ENCODE measurements at places on chromosomes 1 and 21.

DNA sequence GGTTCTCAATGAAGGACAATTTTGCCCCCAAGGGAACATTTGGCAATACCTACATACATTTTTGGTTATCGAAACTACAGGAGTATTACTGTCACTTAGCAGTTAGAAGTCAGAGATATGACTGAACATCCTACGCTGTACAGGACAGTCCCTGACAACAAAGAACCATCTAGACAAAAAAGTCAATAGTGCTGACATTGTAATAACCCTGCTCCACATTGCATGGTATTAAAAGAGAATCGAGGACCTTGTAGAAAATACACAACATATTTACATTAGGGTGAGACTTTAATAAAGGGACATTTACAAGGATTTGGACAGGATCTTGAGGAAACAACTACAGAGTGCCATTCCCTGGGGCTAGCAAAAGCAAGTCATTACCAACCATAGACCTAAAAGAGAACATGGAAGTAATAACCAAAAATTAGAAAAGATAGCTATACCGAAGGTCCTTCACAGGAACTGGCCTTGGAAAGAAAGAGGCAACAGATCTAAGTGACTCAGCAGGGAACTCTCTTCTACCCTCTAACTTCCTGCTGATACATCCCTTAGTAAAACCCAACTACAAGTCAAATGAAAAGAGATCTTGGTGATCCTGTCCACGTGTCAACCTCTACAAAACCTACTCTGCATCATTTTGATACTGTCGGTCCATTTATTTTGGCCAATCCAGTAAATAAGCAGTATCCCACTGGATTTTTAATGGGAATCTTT, 40.2 kb downstream of the ANGPTL3 start:
- DNase-seq = no peak

GRCh38 chr1:43293176-43293575, 7.6 kb upstream of the TIE1 start:
- no peak for DNase-seq

DNA sequence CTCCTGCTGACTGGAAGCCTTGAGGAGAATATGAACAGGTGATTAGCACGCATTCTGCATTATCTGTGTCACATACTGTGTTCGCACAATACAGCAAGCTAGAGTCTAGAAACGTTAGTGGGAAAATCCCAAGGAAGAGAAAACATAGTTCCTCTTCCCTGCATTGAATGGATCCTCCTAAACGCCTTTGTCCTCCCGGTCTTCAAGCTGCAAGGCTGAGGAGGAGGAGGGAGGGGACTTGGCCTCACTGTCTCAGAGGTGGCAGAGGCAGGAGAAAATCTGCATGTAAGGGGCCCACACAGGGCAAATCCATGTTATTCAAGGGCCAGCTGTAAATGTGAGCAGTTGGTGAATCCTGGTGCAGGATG, 34.4 kb downstream of the WNT9A start:
- DNase-seq = no peak

DNA sequence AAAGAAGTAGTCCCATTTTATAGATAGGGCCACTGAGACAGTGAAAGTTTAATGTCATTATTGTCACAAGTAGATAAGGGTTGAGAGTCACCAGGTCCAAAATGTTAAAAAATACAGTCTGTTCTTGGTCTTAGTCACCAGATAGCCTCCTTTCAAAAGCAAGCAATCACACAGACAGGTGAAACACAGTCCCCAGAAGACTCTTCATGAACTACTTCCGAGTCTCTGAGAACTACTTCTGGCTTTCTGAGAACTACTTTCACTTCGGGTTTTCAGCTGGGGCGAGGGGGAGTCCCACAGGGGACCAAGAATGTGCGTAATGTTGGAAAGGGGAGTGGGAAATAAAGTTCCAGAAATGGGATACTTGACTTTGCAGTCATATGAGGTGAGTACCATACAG, 143.2 kb downstream of the HHIPL2 start:
- no peak for DNase-seq

DNA sequence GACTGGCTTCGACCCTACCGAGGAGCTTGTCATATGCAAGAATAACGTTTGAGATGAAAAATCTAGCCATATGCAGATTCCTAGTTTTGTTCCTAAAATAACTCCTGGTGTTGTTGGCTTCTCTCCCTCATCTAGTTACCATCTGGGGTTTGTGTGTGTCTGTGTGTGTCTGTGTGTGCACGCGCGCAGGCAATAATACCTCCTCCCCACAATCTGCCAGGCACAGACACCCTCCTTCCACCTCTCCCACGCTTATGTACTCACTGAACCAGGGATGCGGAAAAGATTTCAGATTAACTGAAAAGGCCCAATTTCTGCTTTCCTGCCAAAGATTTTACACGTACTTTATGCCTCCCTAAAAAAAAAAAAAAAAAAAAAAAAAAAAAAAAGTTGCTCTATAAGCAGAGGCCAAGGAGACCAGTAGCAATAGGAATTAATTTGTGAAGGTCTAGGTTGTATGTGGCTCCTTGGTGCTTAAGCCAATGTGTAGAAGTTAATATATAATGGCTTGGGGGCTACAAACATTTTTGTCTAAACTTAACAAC, 452.7 kb downstream of the NUF2 start:
- DNase-seq = no peak

- DNase-seq = no peak
Measured at GRCh38 chr1:4268262-4268888, 368.3 kb upstream of the C1orf174 start.

GRCh38 chr1:30649321-30649991, 73.9 kb downstream of the MATN1 start:
- no peak for DNase-seq

- no peak for DNase-seq
Measured at GRCh38 chr1:54764922-54765561, 719 bp upstream of the PARS2 start.

DNA sequence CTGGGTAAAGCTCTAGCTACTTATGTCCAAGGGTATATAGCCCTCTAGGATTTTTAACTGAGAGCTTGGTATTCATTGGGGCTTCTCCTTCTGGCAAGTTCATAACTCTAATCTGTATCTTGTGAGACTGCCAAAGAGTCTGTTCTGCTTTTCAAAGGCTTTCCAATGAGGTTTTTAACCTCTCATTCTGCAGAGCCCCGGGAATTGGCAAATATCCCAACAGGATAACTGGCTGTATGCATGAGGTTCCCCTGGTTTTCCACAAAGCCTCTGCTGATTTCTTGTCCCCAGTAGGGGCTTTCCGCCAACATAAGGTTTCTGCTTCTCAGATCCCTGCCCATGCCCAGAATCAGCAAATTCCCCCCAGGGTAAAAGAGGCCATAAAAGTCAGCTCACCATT, 40.9 kb downstream of the RPL5 start:
- DNase-seq = no peak

- DNase-seq = no peak
Measured at GRCh38 chr1:232653789-232654188, 23.9 kb upstream of the SIPA1L2 start.

GRCh38 chr1:4422504-4423289, 231.7 kb upstream of the AJAP1 start:
- DNase-seq = no peak

DNA sequence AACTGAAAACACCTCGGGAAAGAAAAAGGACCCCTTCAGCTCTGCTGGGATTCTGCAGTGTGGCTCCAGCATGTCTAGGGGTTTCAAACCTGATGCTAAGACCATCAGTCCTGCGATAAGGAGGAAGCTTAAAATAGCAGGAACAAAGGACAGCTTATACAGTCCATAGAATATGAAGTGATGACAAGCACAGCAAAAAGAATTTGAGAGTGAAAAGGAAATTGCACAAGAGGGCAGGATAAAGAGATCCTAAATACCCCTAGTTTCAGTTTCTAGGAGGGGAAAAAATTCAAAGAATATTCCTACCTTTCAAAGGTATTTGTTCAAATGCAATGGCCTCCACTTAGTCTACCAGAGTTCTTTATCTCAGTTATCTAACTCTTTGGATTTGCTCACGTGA, 171.4 kb downstream of the TGFB2 start:
- DNase-seq = no peak

- no peak for DNase-seq
Measured at GRCh38 chr1:8537991-8538390, 220.1 kb downstream of the SLC45A1 start.

GRCh38 chr21:46189213-46189958, 5.1 kb upstream of the SPATC1L start:
- no peak for DNase-seq

GRCh38 chr1:59279645-59280044, 17.2 kb upstream of the FGGY start:
- no peak for DNase-seq

- no peak for DNase-seq
Measured at GRCh38 chr1:183886853-183887252, 81.9 kb downstream of the RGL1 start.

- DNase-seq = no peak
Measured at GRCh38 chr1:217542837-217543236, 88.1 kb downstream of the GPATCH2 start.

DNA sequence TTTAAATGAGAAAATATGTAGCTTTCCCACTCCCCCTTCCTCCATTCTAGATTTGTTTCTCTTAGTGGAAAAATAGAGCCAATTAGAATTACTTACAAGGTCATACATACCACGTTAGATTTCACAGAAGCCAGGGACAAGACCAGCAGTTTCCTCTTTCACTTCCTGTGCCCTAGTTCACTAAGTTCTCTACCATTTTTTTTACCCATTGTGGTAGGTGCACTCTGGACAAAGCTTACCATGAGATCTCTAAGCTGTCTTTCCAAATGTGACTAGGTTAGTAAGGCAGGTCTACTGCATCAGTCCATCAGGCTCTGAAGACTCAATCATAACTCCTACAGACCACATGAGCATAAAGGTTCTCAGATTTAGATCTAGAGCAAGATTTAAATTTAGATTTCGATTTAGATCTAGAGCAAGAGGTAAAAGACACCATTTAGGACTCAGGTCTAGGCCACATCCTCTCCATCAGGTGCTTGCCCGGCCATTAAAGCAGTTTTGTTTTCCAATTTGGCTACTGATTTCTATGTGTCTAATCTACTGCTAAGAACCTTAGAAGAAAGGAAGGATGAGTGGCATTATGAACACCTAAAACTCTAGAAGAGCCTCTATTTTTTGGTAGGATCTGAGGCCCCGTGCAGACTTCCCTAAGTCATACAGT, 235.3 kb downstream of the FAF1 start:
- DNase-seq = no peak

- peak; percentile 64 for DNase-seq
Measured at GRCh38 chr1:179883745-179884138, 1.7 kb downstream of the TOR1AIP1 start.

DNA sequence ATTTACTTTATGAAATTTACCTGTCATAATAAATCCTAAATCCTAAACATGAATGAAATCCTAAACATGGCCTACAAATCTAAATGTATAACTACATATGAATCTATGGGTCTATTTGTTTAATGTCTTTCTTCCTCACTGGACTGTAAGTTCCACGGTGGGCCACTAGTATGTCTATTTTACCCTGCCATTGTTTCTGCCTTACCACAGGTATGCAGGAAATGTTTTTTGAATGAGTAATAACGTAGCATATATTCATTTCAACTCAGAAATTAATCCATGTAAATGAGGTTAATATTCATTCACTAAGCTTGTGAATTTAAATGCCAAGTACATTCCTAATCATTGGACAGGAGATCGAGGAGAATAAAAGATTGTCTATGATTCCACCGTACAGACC, 35.3 kb downstream of the B3GALNT2 start:
- no peak for DNase-seq

DNA sequence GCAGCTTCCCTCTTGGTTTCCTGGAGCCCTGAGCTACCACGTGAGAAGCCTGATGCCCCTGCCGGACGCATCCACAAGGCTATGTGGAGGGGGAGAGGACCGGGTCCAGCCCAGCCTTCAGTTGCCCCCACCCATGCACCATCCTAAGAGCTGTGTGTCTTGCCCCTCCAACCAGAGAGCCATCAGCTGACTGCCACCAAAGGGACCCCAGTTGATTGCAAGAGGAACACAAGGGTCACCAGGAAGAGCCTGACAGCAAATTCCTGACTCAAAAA, 81.5 kb downstream of the GLIS1 start:
- no peak for DNase-seq

DNA sequence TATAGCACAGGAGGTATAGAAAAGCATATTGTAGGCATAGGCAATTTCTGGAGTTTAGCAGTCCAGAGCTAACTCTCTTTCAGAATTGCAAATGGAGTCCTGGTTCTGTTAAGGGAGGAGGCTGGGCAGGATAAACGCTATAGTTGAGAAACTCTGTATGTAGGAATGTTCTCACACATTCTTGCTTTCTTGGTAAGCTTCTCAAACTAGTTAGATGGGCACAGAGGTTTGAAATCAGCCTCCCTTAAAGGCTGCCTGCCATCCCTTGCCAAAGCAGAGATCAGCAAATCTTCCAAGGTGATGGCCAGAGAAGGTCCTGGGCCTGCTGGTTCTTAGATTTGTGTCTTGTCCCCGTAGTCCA, 42.9 kb upstream of the TADA1 start:
- DNase-seq = no peak

DNA sequence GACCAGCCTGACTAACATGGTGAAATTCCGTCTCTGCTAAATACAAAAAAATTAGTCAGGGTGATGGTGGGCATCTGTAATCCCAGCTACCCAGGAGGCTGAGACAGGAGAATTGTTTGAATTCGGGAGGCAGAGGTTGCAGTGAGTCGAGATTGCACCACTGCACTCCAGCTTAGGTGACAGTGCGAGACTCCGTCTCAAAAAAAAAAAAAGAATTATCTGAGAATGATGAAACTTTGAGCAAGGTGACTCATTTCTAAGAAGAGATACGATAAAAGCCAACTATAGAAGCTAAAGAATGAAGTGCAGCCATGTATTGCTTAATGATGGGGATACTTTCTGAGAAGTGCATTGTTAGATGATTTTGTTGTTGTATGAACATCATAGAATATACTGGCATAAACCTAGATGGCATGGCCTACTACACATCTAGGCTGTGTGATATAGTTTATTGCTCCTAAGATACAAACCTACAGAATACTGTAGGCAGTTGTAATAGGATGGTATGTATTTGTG, 64.7 kb downstream of the SNRPE start:
- DNase-seq = no peak

- no peak for DNase-seq
Measured at GRCh38 chr1:35655196-35655595, 13.9 kb upstream of the PSMB2 start.

DNA sequence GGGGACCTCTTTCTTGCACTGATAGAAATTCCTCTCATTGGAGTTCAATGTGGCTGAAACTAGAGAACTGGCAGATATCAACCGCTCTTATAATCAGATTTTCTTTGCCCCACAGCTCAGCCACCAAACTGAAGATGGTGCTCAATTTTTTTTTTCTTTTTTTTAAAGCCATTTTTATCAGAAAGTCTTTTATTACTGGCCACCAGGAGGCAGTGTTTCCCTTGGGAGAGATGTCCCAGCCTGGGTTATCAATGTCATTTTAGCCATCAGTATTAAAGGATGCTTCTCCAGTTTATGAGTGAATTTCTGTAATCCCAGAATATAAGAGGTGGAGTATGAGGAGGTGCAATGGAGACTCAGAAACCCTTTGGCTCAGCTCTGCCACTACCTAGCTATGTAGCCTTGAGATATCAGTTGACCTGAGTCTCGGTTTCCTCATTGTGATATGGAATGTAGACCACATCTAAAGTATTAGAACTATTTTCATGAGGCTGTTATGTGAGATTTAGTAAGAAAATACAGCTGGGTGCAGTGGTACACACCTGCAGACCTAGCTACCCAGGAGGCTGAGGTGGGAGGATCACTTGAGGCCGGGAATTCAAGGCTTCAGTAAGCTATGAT, 27.6 kb downstream of the CD244 start:
- no peak for DNase-seq

- no peak for DNase-seq
Measured at GRCh38 chr21:46459356-46460112, 843 bp downstream of the DIP2A start.

GRCh38 chr1:22760455-22760854, 49.8 kb downstream of the EPHB2 start:
- DNase-seq = no peak

GRCh38 chr21:24045373-24045772, 1561.9 kb downstream of the MRPL39 start:
- DNase-seq = no peak

Data from stimulated activated CD8-positive, alpha-beta memory T cell treated with anti-CD3 and anti-CD28 coated beads, Interleukin-7, amount 100 ng/mL, for 4 hours (primary cell).